ENCODE measurements at places on chromosomes 5 and 9. TPM values are rescaled to one million over a fixed set of nuclear protein-coding genes. Genes with fewer than 3 reads are reported as not detected.

The NUTM2F gene
- polyA plus RNA-seq = not detected

GRCh38 chr5:108730617-108731340 lies 16.9 kb upstream of the FER start:
- DNase-seq = no peak

DNA sequence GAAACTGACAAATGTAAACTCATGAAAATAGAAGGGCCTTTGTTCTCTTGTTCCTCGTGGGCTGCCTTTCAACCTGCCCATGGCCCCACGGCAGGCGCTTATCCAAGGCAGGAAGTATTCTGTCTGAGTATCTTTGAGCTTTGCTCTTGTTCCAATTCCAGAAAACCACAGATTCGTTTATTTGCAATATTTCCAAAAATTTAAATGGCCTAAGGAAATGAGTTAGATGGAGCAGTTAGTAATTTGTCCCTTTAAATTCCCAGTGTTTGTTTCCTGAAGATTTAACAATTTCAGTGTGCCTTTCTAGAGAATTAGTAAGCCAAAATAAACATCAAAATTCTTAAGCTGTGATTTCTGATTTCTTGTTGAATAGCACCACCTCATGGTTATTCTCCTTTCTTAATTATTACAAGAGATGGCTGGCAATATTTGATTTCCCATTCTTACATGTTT lies 299.4 kb upstream of the RASA1 start:
- no peak for DNase-seq

DNA sequence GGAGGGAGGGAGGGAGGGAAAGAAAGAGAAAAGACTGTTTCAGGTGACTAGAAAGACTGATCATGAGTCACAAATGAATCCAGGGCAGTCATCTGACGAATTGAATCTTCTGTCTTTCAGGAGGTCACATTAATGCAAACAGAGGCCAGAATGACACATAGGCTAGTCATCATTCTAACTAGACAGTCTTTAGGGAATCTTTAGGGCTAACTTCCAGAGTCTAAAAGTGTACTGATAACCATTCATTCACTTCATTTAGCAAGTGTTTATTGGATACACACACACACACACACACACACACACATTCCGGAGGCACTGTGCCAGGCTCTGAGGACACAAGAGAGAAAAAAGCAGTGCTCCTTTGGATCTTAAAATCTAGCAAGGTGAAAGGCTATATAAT lies 156.7 kb downstream of the EBF1 start:
- DNase-seq = peak; percentile 39

DNA sequence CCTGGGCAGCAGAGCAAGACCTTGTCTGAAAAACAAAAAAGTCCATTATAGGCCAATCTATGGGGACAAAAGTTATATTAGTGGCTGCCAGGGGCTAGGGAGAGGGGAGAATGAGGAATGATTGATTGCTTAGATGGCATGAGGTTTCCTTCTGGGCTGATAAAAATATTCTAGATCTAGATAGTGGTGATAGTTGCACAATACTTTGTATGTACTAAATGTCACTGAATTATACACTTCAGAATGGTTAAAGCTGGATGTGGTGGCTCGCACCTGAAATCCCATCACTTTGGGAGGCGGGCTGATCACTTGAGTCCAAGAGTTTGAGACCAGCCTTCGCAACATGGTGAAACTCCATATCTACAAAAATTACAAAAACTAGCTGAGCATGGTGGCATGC lies 42.8 kb upstream of the TEX48 start:
- no peak for DNase-seq

Data from forelimb muscle (tissue), 1 donor.